Mammary epithelial cell (primary cell): ENCODE measurements at places on chromosomes 2 and 18. TPM values are rescaled to one million over a fixed set of nuclear protein-coding genes. Genes with fewer than 3 reads are reported as not detected.
A peak's percentile ranks its signal among the peaks of the same experiment; 100 is the strongest.

DNA sequence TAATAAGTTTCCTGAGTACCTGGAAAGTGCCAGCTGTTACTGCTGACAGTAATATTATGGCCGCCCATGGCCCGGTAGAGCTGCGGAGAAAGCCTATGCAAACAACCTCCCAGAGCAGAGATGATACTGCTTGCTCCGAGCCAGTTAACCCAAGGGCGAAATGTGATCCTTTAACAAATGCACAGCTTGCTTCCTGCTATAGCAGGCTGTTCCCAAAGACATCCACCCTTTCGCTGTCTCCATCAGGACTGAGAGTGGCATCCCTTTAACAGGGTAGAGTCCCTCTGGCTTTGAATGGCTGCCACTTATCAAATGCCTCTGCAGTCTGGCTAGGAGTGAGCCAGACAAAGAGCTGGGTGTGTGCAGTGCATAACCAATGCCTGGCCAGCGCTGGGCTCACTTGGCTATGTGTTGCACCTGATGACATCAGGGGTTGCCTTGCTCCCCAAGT is 69.7 kb upstream of the DAPL1 start:
- no peak for DNase-seq

Gene TEKT4
- 0.26 TPM in 1 of 2 replicates, not detected in the other for total RNA-seq

Gene CHRNA1
- total RNA-seq = not detected

DNA sequence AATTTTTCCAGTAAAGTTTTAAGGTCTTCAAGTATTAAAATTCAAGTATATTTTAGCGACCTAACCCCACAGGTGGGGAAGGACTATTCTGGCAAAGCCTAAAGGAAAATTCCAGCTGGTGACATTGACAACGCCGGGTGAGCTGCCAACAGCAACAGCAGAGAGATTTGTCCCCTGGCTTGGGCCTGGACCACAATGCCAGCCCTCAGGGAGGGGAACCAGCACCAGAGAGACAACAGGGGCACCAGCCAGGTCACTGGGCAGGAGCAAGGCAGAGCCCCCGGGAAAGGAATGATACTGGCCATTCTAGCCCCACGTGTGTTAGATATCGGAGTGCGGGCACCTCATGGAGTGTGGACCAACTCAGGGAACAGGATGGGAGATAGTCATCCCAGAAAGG is 95.7 kb downstream of the ARMC9 start:
- no peak for DNase-seq

Gene GATA6
- total RNA-seq = 3.6 and 5.6 TPM in 2 replicates

DNA sequence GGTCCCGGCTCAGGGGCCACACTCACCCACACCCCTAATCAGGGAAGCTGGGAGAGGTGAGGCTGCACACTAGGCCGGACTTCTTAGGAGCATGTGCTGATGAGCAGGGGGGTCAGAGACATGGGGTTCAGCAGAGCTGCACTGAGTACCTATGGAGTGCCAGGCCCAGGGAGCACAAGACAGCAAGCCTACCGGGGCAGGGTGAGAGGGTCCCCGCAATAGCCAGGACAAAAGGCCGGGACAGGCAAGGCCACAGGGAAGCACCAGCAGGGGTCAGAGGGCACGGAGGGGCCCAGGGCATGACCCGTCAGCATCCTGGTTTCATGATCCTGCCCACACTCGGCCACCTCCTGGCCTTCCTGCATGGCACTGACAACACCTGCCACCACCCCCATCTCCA is 73.5 kb downstream of the TNS1 start:
- DNase-seq = no peak

DNA sequence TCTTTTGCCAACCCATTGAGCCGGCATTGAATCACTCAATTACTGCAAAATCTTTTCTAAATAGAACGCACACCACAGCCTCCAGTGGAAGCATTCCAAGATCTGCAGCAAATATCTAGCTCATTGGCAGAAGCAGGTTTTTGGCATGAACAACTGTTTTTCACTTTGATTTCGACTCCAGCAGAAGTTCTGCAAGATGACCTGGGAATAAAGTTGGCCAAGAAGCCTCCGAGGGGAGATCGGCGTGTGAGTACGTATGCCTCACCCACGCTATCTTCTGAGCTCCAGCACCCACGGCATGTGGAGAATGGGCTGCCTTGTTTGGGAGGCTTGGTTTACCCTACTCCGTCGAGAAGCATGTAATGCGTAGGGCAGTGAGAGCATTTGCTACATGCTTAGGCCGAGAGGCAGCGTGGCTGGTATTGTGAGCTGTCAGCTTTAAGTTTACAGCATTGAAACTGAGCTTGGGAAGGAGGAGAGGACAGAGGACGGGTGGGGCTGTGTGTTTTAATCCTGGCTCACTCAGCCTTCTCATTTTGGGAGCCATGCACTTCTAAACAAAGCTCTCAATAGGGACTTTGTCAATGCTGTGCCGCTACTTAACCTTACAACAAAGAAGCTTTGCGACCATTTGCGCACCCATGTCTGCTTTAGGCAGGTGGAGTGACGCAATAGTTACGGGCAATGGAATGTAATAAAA is 10.5 kb downstream of the PCARE start:
- DNase-seq = no peak

Gene RUFY4
- not detected for total RNA-seq

Gene ADAM23
- total RNA-seq = 19.0 TPM

- no peak for DNase-seq
Observed at GRCh38 chr2:171401947-171402346, 31.8 kb downstream of the METTL8 start.

Gene EFR3B
- 0.05 TPM in 1 of 2 replicates, not detected in the other for total RNA-seq

- DNase-seq = no peak
Observed at GRCh38 chr18:32669549-32670165, 103.2 kb downstream of the KLHL14 start.

Gene TGFA
- 97.7 and 126 TPM in 2 replicates for total RNA-seq

DNA sequence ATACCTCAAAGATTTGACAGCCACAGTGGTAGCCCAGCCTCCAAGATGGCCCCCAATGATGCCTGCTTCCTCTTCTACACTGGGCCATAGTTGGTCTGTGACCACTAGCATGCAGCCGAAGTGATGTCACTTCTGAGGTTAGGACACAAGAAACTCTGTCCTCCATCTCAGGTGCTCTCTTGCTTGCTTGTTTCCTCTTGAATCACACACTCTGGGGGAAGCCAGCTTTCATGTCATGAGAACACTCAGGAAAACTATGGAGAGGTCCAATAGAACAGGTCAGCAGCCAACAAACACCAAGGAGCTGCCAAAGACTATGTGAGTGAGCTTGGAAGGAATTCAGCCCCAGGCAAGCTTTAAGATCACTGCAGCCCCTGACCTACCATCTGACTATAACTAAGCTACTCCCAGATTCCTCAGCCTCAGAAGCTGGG is 3.3 kb upstream of the ADAM17 start:
- peak; percentile 99 for DNase-seq

DNA sequence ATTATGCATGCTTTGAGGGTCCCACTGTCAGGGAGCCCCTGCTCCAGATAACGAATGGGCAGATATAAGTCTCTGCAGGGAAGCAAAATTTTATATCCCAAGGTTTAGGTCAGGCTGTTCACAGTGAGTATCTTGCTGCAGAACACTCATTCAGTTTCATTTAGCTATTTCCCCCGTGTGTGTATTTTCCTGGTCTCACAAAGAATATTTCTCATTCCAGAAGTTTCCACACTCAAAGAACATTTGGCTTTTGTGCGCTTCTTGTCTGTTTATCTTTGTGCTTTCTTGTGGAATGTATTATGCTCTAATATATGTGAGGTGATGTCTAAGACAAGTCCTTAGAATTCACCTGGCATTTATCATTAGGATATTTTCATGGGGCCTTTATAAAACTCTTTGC is 140.4 kb upstream of the MMADHC start:
- no peak for DNase-seq

GRCh38 chr2:175066411-175066810 is 61.2 kb upstream of the CHN1 start:
- DNase-seq = no peak

- DNase-seq = no peak
Observed at GRCh38 chr2:117850015-117850414, 35.5 kb downstream of the DDX18 start.

Gene PSMA8
- not detected in 2 replicates for total RNA-seq

DNA sequence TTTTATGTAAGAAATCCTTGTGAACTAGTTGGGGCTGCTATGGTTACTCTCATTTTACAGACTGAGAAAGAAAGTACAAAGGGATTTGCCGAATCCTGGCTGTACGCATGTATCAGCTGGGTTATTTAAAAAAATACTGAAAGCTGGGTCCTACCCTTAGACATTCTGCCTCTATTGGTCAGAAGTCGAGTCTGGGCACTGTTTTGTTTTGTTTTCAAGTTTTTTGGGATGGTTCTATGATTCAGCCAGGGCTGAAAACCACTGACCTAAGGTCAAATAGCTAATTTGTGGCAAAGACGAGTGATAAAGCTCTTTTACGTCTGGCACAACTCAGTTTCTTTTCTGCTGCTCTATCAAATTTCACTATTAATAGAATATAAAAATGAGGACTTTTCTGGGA is 5.9 kb upstream of the SLC8A1 start:
- DNase-seq = peak; percentile 43

DNA sequence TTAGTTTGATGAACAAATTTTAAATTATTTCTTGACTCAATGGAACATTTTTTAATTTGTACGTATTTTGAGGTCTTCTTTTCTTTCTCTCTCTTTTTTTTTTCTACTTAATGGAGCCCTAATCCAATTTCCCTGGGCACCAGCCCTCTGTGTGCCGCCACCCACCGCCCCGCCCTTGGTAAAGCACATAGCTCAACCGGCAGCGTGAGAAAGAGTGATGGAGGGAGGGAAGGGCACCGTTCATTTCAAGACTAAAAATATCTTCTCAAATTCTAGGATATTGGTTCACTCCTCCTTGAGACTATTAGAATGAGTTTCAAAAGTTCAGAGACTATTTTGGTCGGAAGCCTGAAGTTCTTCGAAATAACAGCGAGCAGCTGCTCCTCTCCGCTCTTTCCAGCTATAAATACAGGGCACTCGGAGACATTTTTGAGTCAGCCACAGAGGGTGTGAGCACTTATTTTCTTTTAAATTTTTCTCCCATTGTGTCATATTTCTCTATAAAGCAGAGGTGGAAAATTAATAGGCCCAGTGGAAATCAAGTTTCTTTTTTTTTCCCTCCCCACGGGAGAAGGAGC is 731.7 kb upstream of the ID2 start:
- no peak for DNase-seq

Gene STARD6
- 0.49 TPM in 1 of 2 replicates, not detected in the other for total RNA-seq

Gene SLC5A7
- not detected for total RNA-seq

DNA sequence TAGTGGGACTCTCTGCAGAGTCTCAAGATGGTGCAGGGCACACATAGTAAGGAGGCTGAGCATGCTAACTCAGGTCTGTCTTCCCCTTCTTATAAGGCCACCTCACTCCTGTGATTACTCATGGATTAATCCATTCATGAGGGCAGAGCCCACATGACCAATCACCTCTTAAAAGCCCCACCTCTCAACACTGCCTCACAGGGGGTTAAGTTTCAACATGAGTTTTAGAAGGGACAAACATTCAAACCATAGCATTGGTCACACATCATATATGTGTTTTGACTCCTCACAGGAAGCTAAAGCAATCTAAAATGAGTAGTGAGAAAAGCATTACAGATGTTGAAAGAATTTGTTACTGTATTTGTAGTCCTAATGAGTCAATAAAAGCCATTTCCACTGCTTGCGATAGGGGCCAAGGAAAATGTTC is 57.5 kb downstream of the DTNA start:
- DNase-seq = peak; percentile 93

Gene GTF2A1L
- total RNA-seq = not detected in 2 replicates

- peak; percentile 2 for DNase-seq
Observed at GRCh38 chr18:75727456-75727855, 300.0 kb upstream of the SMIM21 start.

GRCh38 chr2:33441235-33441810 is 35.1 kb upstream of the RASGRP3 start:
- peak; percentile 51 for DNase-seq

Gene BOLL
- not detected in 2 replicates for total RNA-seq

GRCh38 chr2:123434546-123435395 is 590.3 kb upstream of the CNTNAP5 start:
- DNase-seq = no peak

GRCh38 chr2:220377482-220378155 is 750.2 kb downstream of the SLC4A3 start:
- no peak for DNase-seq

GRCh38 chr2:226270285-226271058 is 529.1 kb downstream of the IRS1 start:
- no peak for DNase-seq

DNA sequence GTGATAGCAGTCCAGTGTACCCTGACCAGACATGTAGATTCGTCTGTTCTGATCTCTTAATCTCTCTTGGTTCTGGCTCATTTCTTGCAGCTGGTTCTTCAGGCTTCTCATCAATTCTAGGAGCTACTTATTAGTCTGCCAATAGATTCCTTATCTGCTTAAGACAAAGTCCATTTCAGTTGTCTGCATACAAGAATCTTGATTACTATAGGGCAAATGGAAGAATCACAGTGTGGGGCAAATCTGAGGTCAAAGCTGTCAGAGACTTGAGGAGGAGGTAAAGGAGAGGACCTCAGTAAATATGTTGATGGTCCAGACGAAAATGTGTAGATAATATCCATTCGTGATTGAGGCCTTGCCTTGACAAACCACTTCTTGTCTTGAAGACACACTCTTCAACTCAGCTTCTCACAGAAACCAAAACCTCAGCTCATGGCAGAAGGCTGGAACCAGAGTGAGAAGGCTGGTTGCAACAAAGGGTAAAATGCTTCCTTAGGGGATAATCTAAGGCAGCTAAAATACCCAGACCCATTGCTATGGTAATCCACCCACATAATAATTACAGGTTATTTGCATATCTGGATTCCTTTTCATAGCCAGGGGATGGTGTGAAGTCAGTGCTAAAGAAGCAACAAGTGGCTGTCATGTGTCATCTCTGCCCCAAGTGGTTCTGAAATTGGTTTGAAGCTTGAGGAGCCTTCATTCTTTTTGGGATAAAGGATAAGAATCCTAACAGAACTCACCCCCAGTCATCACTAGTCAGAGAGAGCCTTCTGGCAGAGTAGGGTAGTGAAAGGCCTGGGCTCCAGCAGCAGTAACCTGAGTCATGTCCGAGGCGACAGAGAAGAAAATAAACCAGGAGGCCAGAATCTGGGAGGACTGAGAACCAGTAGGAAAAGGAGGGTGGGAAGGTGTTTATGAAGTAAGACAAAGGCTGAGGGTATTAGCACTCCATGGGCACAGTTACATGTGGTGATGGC is 29.2 kb upstream of the PELI1 start:
- DNase-seq = no peak

DNA sequence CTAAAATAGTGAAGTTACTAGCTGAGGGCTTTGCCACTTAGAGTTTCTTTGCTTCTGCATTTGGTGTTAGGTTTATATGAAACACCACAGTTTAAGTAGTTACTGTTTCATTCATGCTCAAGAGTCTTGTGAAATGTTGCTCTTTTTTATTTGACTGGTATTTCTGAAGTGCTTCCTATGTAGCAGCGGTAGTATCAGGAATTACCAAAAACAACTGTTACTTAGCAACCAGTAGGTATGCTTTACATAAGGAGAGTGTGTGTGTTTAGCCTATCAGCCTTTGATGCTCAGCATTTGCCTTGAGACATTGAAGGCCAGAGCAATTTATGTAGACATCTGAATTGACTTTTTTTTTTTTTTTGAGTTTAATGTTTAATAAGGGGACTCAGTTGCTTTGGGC is 3.6 kb downstream of the DIS3L2 start:
- no peak for DNase-seq
